Stimulated activated CD8-positive, alpha-beta memory T cell treated with anti-CD3 and anti-CD28 coated beads, Interleukin-15, amount 100 ng/mL, for 24 hours (primary cell): ENCODE measurements at places on chromosomes 5 and 9.

DNA sequence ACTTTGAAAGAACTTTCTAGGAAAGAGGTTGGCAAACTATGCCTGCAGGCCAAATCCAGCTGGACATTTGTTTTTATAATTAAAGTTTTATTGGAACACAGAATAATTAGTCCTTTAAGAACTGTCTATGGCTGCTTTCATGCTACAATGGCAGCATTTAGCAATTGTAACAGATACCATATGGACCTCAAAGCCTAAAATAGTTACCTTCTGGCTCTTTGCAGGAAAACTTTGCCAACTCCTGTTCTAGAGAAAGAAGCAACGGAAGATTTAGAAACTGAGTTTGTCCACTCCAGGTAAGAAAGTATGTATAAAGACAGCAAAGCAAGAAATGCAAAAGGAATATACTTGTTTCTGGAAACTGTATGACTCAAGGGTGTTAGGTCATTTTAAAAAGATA lies 281.7 kb upstream of the TRPM3 start:
- no peak for DNase-seq

DNA sequence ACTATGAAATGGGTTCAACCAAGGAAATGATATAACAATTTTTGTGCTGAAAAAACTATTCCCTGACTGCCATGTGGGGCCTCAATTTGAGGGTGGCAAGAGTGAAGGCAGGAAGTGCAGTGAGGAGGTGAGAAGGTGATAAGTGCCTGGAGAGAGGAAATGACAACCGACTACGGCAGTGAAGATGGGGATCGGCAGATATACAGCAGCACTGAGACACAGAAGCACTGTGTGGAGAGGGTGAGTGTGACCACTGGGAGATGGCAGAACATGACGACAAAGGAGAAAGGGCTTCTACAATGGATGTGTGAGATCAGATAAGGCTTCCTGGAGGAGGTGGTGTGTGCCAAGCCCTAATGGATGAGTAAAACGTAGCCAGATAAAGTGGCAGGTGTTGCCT lies 271.8 kb downstream of the TRIM32 start:
- DNase-seq, result no peak

DNA sequence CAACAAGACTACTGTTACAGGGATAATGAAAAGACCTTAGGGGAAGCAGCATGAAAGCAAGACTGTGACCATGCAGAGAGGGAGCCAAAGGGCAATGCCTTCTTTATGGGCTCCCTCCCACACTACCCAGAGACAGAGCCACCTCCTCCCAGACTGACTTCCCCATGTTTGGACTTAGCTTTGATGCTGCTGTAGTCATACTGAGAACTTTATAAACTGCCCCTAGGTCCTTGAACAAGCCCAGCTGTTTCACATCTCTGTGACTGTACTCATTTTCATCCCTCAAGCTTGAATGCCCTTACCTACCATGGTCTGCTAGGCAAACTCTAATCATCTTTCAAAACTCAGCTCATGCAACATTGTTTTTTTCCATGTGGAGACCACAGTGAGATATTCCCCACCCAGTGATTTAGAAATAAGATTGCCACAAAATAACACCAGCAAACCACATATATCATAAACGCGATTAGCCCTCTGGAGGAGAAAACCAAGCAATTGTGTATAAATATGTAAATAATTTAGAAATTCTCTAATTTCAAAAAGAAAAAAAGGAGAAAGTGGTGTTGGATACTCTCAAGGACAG lies 23.4 kb upstream of the FAM169A start:
- no peak for DNase-seq

DNA sequence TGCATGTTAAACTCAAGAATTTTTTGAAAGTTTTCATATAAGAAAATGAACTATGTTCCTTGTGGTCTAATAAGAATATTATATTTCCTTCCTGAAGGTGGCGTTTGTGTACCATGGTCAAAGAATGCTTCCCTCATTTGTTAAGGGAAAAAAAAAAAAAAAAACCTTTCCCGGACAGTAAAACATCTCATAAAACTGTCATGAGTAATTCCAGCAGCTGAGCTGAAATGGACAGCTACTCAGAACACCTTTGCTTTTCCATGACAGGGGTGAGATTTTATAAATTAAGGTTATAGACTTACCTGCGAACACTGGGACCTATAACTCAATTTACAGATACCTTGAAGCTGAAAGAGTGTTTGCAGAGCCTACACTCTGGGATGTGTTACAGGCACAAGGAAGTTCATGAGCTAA lies 113.2 kb upstream of the RANBP3L start:
- no peak for DNase-seq

DNA sequence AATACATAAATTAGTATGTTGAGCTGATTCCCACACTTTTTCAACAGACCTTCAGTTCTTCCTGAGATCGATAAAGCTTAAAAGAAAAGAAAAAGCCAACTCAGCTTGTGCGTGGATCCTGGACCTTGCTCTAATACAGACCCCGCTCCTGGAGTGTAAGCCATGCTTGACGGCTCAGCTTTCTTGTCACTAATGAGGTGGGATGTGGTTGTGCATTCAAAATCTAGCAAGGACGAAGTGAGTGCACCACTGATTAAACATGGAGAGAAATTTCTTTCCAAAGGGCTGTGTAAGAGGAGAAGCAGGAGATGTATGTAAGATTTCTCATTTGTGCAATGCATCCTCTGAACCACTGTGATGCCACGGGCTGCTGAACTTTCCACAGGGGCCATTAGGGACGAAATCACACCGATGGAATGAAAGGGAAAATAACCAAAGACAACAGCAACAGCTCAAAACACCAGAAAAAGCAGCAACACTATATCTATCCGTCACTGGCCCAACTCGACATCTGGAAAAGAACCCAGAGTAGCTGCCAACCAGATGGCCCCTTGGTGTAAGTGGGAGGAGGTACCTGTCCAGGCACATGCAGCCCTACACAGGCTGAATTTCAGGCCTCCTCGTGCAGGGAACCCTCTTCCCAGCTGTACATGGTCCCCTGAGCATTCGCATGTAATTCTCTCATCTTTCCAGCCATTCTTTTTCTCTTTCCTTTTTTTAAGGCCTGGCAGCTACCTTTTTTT lies 178.9 kb downstream of the SREK1 start:
- DNase-seq, result no peak

GRCh38 chr9:77883133-77883532 lies 148.5 kb downstream of the GNAQ start:
- DNase-seq, result no peak

GRCh38 chr9:84808416-84808815 lies 138.9 kb downstream of the NTRK2 start:
- no peak for DNase-seq

DNA sequence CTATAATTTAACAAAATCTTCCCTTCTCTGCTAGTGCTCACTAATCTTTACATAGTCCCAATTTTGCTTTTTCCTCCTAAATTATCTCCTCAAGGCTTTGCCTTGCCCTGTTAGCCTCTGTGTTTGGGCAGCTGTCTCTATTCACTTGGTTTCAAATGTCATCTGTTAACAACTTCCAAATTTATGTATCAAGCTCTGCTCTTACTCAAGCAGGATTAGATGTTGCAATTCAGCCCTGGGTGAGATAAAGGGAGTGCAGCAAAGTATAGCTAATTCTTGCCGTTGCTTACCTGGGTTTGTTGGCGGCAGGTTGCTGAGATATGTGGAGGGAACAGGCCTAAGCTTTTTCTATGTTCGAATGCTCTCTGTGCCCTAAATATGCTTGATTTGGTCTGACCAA lies 483.8 kb downstream of the DMAC1 start:
- no peak for DNase-seq

DNA sequence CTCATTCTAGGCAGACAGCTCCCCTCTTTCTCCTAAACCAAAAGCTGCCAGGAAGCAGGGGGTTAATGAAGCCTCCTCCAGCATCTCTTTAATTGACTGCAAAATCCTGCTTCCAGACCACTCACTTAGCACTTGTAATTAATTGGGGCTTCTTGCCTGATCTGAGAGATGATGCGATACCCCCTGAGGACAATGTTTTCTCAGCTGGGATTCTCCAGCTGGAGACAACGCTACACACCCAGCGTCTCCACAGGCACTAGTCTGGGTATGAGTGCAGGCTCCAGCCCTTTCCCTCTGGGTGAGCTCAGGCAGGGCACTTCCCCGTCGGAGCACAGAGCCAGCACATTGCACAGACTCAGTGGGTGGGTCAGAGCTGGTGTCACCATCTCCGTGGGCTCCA lies 16.1 kb downstream of the CPLX2 start:
- no peak for DNase-seq

DNA sequence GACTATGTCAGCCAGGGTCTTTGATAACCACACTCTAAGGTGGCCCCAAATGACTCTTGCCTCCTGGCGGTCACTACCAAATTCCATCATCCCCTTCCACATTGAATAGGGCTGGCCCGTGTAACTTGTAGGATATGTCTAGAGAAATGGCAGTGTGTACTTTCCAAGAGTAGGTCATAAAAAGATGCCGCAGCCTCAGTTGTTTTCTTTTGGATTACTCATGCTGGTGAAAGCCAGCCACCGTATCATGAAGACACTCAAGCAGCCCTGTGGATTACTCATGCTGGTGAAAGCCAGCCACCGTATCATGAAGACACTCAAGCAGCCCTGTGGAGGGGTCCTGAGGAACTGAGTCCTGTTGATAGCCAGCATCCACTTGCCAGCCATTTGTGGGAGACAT lies 172.0 kb upstream of the TBC1D2 start:
- DNase-seq, result no peak

- no peak for DNase-seq
Measured at GRCh38 chr9:128396970-128397613, 23.6 kb upstream of the CERCAM start.

GRCh38 chr9:86580688-86581087 lies 226.5 kb upstream of the TUT7 start:
- no peak for DNase-seq

DNA sequence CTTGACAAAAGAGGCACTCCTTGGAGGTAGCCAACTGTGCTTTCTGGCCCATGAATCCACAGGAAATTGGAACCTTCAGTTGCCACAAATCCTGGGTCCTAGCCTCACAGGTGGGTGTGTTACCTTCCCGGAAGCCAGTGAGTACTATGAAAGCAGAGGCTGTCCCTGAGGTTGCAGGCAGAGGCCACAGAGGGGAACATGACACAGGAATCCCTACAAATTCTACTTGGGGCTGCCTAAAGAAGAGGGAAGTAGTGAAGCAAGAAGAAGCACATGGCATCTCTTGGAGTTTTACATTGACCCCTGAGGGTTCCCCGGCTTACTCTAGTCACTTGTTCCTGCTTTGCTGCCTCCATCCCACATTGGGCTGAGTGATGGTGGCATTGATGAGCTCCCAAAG lies 2.6 kb downstream of the SLC22A5 start:
- DNase-seq, result no peak

DNA sequence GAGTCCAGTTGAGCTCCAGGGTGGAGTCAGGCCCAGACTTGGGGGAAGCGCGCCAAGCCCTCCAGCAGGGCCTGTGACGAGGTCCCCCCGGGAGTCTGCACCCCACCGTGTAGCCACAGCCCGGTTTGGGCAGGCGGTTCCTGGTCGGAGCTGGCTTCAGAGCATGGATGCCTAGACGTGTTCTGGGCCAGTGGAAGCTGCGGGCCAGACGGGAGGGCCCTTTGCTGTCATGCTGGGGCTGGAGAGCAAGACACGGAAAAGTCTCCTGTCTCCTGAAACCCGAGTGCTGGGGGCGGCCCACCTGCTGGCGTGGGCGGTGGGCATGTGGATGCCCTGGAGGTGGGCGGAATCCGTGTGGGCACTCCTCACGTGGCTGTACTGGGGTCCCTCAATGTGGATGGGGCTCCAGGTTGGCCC lies 1.9 kb downstream of the GPSM1 start:
- no peak for DNase-seq

GRCh38 chr9:23621924-23622323 lies 204.1 kb downstream of the ELAVL2 start:
- DNase-seq, result no peak

DNA sequence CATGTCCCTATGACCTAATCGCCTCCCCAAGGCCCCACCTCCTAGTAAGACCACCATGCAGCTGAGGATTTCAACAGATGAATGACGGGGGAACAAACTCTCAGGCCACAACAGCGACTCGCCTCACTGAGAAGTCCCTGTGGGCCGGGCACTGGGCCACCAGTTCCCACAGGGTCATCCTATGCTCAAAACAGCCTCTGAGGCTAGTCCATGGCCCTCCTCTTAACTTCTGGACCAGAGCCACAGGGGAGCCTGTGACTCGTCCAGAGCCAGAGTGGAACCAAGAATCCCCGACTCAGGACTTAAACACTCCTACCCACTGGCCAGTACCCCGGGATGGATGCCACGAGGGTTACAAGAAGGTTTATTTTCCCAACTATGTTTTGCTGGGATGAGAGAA lies 12.3 kb downstream of the GFPT2 start:
- DNase-seq, result no peak

DNA sequence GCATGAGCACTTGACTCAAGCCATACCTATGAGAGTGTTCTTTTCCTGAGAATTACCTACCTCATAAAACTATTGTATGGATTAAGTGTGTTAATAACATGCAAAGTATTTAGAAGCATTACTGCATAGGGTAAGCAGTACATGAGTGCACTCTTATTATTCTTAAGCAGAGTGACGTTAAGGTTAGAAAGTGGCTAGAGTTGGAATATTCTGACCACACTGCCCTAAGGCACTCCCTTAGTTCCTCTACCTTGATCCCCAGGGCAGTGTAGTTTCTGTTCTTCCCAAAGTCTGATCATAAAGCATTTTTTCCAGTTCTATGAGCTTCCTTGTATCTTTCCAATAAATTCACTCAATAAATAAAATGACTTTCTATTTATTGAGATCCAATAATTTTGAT lies 189.2 kb downstream of the PCSK1 start:
- no peak for DNase-seq

GRCh38 chr5:58582803-58583491 lies at the start of gene RAB3C:
Gene RAB3C (plus strand): TSS chr5:58583075. CDS start chr5:58583209, 134 bp downstream.
- DNase-seq, result peak; percentile 2

GRCh38 chr9:101736717-101737116 lies 1.7 kb downstream of the GRIN3A start:
- no peak for DNase-seq

GRCh38 chr9:35103660-35104191 lies 795 bp upstream of the STOML2 start:
- DNase-seq, result no peak

GRCh38 chr5:39189292-39189955 lies 29.9 kb downstream of the FYB1 start:
- no peak for DNase-seq

DNA sequence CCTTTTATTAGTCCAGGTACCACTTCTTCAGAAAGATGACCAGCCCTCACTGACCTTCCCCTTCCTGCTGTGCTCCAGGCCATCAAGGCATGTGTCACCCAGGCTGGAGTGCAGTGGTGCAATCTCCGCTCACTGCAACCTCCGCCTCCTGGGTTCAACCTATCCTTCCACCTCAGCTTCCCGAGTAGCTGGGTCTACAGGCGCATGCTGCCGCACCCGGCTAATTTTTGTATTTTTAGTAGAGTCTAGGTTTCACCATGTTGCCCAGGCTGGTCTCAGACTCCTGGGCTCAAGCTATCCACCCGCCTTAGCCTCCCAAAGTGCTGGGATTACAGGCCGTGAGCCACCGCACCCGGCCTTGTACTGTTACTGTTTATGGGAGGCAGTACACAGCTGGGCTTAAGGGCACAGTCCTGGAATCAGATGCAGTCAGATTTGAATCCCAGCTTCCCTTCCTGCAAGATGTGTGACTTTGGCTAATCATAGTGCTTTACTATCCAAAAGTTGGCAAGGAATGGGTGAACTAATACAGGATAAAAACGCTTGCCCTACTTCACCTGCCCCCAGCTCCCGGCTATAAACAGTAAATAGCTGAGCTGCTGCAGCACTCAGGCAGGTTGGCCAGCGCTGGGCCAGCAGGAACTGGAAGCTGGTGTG lies 483 bp upstream of the EIF4EBP3 start:
- no peak for DNase-seq

GRCh38 chr9:34887841-34888240 lies 70.2 kb upstream of the PHF24 start:
- no peak for DNase-seq

- no peak for DNase-seq
Measured at GRCh38 chr5:158718738-158719505, 380.8 kb downstream of the EBF1 start.
